ENCODE measurements at places on chromosomes 11 and 22. TPM values are rescaled to one million over a fixed set of nuclear protein-coding genes. Genes with fewer than 3 reads are reported as not detected.
A peak's percentile ranks its signal among the peaks of the same experiment; 100 is the strongest.

- H3K36me3 ChIP-seq: no peaks in the 10 kb centered on the region
- DNase-seq: no peak
- no peak overlapping the region for H3K4me3 ChIP-seq
- H3K4me1 ChIP-seq: no peaks in the 10 kb centered on the region
- peaks cover 23% of the 10 kb centered on the region for H3K27me3 ChIP-seq
These were observed 2.3 kb downstream of the ASCL2 start for GRCh38 chr11:2267851-2268728.

GRCh38 chr11:19811380-19811779 lies 98.7 kb downstream of the NAV2 start:
- H3K4me1 ChIP-seq: no peaks in the 10 kb centered on the region
- no peak overlapping the region for H3K4me3 ChIP-seq
- no peak overlapping the region for H3K27ac ChIP-seq
- H3K36me3 ChIP-seq: no peaks in the 10 kb centered on the region
- DNase-seq: no peak

GRCh38 chr11:94504689-94505293 lies 7.5 kb upstream of the C11orf97 start:
- H3K27me3 ChIP-seq: no peaks in the 10 kb centered on the region
- DNase-seq: peak; percentile 67
- no peak overlapping the region for H3K27ac ChIP-seq
- no peaks in the 10 kb centered on the region for H3K4me1 ChIP-seq
- peaks cover 6% of the 10 kb centered on the region for H3K36me3 ChIP-seq

Gene KRTAP5-11
- not detected for total RNA-seq

GRCh38 chr11:64078284-64078683 lies 42.6 kb downstream of the FLRT1 start:
- no peak overlapping the region for H3K27ac ChIP-seq
- no peak overlapping the region for H3K4me3 ChIP-seq
- H3K4me1 ChIP-seq: no peaks in the 10 kb centered on the region
- no peaks in the 10 kb centered on the region for H3K27me3 ChIP-seq

DNA sequence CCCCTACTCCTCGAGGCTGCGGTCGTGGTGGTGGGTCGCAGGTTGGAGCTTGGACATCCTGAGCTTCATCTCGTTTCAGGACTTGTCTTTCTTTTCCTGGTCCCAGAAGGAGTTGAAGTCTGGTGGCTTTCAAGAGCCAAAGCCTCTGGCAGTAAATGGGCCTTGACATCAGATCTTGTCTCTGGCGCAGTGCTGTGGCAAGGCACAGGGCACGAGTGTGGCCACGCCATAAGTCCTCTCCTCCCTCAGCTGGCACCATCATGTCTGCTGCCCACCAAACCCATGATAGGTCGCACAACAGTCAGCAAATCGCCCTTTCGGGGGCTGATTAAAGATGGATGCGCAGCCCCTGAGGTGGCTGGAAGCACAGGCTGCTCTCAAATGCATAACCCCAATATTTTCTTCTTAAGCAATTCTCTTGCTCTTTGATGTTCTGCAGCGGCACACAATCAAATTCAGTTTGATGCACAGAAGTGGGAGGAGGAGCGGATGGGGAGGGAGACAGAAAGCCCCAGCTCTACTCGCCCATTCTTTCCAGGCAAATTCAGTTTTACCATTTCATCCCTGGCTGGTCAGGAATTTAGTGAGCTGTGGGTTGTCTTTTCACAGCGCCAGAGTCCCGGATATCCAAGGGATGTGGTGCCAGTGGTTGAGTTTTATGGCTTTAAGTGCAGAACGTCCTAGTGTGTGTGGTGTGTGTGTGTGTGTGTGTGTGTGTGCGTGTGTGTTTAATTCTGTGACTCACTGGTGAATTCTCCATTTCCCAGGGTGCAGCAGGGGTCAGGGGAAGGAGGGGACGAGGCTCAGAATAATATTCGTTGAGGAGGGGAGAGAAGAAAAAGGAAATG lies 162.0 kb downstream of the DSCAML1 start:
- no peaks in the 10 kb centered on the region for H3K36me3 ChIP-seq
- H3K4me3 ChIP-seq: no peak overlapping the region
- no peak for DNase-seq
- H3K27me3 ChIP-seq: no peaks in the 10 kb centered on the region

DNA sequence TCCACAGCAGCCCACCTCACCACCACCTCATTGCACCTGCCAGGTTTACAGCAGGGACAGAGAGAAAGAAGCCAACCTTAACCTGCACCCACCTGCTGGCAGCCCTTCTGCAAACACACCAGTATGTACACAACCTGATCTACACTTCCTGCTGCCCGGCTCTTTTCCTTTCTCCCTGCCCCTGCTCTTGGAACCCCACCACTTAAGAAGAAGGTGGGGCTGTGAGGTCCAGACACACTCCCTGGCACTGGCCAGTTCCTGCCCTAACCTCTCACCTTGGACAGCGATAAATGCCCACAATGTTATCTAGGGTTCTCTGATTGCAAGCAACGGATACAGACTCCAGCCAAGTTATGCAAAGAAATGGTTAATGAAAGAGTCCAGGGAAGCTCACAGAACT lies 10.8 kb upstream of the SLC35C1 start:
- no peaks in the 10 kb centered on the region for H3K36me3 ChIP-seq
- H3K27me3 ChIP-seq: no peaks in the 10 kb centered on the region
- H3K4me3 ChIP-seq: no peak overlapping the region
- no peak for DNase-seq
- H3K27ac ChIP-seq: no peak overlapping the region
- no peaks in the 10 kb centered on the region for H3K4me1 ChIP-seq

DNA sequence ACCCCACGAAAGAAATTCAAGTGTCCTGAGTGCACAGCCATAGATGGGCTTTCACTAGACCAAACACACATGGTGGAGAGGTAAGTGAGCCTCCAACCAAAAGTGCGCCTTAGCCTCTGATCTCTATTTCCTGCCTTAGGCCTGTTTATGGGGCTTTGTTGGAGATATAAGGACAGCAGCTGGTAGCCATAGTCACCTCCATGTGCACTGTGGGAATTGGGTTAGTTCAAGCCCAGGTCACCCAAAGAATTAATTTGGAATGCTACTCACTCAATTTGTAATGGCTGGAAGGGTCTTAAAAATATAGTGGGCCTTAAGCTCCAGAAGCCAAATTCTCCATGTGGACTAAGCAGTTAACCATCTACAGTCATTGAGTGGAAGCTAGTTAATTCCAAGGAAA lies 73.6 kb downstream of the ALX4 start:
- no peak overlapping the region for H3K4me3 ChIP-seq
- peaks cover 5% of the 10 kb centered on the region for H3K36me3 ChIP-seq
- DNase-seq: peak; percentile 16
- no peak overlapping the region for H3K27ac ChIP-seq

- no peak overlapping the region for H3K27ac ChIP-seq
- no peak for DNase-seq
- no peaks in the 10 kb centered on the region for H3K36me3 ChIP-seq
- H3K4me1 ChIP-seq: no peaks in the 10 kb centered on the region
These were observed 396.4 kb downstream of the METTL15 start for GRCh38 chr11:28504555-28505110.

- no peak overlapping the region for H3K27ac ChIP-seq
- no peaks in the 10 kb centered on the region for H3K27me3 ChIP-seq
- H3K4me1 ChIP-seq: no peaks in the 10 kb centered on the region
These were observed 11.9 kb downstream of the FAM168A start for GRCh38 chr11:73585834-73586575.

DNA sequence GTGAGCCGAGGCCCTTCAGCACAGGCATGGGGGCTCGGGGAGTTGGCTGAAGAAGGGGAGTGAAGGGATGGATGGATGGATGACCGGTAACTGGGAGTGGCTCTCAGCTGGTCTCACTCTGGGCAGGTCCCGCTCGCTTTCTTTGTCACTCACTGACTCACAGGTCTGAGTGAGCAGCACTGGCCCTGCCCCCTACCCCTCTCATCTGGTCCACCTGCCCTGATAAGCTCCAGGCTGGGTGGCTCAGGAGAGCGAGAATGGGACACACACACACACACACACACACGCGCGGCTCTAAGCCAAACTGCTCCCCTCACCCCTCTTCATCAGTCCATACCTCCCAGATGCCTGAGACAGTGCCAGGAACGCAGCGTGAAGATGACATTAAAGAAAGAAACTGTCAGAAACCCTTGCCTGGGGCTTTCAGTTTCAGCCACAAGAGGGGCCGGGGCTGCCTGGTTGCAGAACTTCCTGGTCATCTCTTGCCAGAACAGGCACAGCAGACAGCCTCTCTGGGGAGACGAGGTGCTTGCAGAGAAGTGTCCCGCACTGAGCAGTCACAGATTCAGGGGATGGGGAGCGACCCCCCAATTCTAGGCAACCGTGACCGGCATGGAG lies 16.5 kb upstream of the SHISAL1 start:
- no peak for DNase-seq
- peaks cover 2% of the 10 kb centered on the region for H3K4me1 ChIP-seq
- peaks cover 25% of the 10 kb centered on the region for H3K27me3 ChIP-seq
- H3K4me3 ChIP-seq: no peak overlapping the region
- no peak overlapping the region for H3K27ac ChIP-seq

GRCh38 chr11:2420502-2421225 lies 20.1 kb downstream of the TSSC4 start:
- H3K4me3 ChIP-seq: no peak overlapping the region
- peaks cover 5% of the 10 kb centered on the region for H3K4me1 ChIP-seq
- H3K27ac ChIP-seq: no peak overlapping the region
- H3K27me3 ChIP-seq: no peaks in the 10 kb centered on the region

DNA sequence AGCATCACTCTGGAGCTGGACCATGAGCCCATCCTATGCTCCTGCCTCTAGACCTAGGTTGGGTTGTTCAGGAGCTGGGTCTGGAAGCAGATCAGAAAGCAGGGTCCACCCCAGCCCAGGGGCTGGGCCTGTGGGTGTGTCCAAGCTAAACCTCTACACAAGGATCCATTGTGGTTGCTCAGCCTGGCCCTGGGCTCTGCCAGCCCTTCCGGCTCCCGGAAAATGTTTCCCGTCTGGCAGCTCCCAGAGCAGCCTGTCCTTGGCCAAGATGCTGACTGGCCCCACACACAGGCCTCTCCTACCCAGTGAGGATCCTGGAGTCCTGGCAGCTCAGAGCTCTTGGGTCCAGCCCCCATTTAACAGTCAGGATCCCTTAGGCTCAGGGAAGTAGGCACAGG lies 35.3 kb upstream of the FCHSD2 start:
- no peaks in the 10 kb centered on the region for H3K36me3 ChIP-seq
- H3K4me1 ChIP-seq: peaks cover 6% of the 10 kb centered on the region
- H3K27ac ChIP-seq: peak overlapping the region; percentile 77
- no peak overlapping the region for H3K4me3 ChIP-seq
- DNase-seq: no peak
- H3K27me3 ChIP-seq: no peaks in the 10 kb centered on the region

Gene OR4A16
- total RNA-seq: not detected

DNA sequence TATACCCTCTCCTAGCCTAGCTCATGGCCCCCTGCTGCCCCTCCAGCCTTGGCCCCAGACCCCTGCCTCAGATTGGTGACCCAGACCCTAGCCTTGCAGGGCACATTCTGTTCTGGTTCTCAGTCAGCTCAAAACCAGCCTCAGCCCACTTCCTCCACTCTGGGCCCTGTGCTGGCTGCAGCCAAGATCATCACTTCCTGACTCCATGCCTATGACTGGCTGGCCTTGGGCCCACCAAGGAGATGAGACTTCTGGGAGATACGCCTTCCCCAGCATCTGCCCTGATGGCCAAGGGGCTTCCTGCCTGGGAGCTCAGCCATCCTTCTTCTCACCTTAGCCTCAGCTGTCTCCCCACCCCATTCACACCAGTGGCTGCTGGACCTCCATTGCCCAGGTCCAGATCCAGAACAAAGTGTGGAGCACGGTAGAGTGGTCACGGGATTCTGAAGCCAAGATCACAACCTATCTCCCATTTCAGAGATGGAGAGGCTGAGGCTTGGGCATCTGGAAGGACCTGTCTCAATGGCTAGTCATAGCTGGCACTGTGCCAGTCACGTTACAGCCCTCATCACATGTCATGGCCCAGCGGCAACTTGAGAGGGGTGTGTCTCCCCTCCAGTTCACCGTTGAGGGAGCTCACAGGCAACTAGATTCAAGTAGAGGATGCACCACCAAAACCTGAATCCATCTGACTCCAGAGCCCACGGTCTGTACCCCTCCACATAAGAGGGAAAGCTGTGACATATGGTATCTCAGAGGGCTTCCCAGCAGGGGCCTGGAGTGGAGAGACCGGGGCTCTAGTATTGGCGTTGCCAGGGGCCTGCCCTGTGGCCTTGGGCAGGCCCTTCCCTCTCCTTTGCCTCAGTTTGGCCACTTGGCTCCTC lies 43.0 kb upstream of the KLHL35 start:
- peak; percentile 48 for DNase-seq
- H3K4me3 ChIP-seq: no peak overlapping the region
- no peaks in the 10 kb centered on the region for H3K27me3 ChIP-seq
- peak overlapping the region; percentile 76 for H3K27ac ChIP-seq
- H3K36me3 ChIP-seq: no peaks in the 10 kb centered on the region
- H3K4me1 ChIP-seq: no peaks in the 10 kb centered on the region

GRCh38 chr11:111982019-111982464 lies 43.2 kb upstream of the DLAT start:
- peak overlapping the region; percentile 32 for H3K27ac ChIP-seq
- H3K27me3 ChIP-seq: no peaks in the 10 kb centered on the region
- H3K4me3 ChIP-seq: no peak overlapping the region
- peak; percentile 69 for DNase-seq
- peaks cover 11% of the 10 kb centered on the region for H3K4me1 ChIP-seq

DNA sequence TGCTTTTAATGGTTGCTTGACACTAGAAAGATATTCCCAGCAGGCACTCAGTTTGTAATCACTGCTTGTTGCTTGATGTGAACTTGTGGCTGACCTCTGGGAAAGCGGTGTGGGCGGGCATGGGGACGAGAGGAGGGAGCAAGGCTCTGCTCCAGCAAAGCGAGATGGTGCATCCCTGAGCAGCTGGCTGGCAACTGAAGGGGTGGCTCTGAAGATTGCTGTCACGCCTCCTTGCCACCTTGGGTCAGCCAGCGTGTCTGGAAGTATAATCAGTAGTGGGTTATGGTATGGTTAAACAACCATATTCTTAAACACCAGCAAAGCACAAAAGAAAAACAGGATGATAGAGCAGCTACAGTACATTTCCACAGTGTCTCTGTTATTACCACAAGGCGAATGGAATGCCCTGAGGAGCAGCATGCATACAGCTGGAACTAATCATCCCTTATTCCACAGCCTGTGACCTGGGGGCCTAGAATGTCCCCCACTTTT lies 124.5 kb downstream of the TRIM44 start:
- H3K36me3 ChIP-seq: no peaks in the 10 kb centered on the region
- peaks cover 6% of the 10 kb centered on the region for H3K4me1 ChIP-seq
- H3K27ac ChIP-seq: no peak overlapping the region
- no peaks in the 10 kb centered on the region for H3K27me3 ChIP-seq
- H3K4me3 ChIP-seq: no peak overlapping the region
- peak; percentile 51 for DNase-seq

- no peak overlapping the region for H3K27ac ChIP-seq
- peaks cover 6% of the 10 kb centered on the region for H3K36me3 ChIP-seq
- H3K27me3 ChIP-seq: no peaks in the 10 kb centered on the region
- H3K4me1 ChIP-seq: peaks cover 15% of the 10 kb centered on the region
- H3K4me3 ChIP-seq: no peak overlapping the region
- DNase-seq: no peak
These were observed 6.3 kb downstream of the C22orf31 start for GRCh38 chr22:29055192-29055830.

Gene VSIG10L2
- total RNA-seq: 0.43 TPM

Gene SCGB1A1
- 16.0 TPM for total RNA-seq
